ENCODE measurements at places on chromosomes 6 and 20.

GRCh38 chr6:12017263-12017662 is 5.2 kb downstream of the HIVEP1 start:
- DNase-seq = no peak

- DNase-seq = no peak
Observed at GRCh38 chr6:167965592-167966539, 31.6 kb upstream of the KIF25 start.

GRCh38 chr6:3414327-3415081 is 42.3 kb downstream of the SLC22A23 start:
- DNase-seq = no peak

- DNase-seq = no peak
Observed at GRCh38 chr6:139446138-139446715, 71.8 kb upstream of the CITED2 start.

GRCh38 chr6:135506270-135506997 is 8.9 kb upstream of the AHI1 start:
- DNase-seq = no peak

DNA sequence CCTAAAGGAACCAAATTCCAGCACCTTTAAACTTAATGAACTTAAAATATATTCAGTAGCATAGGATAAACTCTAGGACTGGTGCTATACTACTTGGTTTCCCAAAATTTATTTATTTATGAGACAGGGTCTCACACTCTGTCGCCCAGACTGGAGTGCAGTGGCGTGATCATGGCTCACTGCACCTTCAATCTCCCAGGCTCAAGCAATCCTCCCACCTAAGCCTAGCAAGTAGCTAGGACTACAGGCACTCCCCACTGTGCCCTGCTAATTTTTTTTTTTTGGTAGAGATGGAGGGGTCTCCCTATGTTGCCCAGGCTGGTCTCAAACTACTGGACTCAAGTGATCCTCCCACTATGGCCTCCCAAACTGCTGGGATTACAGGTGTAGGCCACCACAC is 21.4 kb downstream of the EIF2S2 start:
- no peak for DNase-seq

GRCh38 chr6:34390531-34391472 is 1.7 kb downstream of the NUDT3 start:
- DNase-seq = no peak

DNA sequence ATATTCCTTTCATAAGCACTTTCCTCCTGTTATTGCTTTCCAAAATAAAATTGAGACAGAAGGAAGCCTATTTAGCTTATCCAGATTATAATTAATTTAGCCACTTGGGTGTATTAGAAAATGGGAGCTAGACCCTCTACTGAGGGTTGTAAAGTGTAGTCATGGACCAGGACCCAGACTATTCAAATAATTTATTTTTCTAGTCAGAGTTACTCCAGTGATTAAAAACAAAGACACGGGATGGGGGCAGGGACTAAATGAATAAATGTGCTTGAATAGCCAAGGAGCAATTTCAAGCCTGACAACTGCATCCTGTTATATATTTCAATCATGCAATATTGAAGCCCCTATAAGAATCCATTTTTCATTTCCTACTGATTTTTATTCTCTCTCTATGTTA is 41.6 kb downstream of the KLHL32 start:
- no peak for DNase-seq

DNA sequence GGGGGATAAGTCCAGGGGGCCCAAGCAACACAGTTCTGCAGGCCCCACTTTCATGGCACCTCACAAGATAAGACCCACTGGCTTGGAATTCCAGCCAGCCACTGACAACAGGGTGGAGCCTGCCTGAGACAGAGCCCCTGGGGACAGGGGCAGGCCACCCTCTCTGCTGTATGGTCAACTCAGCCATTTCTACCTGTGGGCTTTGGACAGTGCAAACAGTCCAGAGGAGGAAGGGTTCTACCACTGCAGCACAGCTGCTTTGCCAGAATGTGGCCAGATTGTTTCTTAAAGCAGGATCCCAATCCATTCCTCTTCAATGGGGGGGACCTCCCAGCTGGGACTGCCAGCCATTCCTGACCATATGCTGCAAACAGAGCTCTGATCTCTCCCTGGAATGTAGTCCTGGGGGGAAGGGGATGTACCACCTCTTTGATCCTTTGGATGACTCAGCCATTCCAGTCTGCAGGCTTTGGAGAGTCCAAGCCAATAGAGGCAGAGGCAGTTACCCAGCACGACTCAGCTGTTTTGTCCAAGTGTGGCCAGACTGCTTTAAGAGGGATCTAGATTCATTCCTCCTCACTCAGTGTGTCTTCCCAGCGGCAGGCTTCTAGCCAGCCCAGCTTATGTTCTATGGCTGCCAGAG is 842.2 kb downstream of the EPHA7 start:
- no peak for DNase-seq

- no peak for DNase-seq
Observed at GRCh38 chr6:15329197-15329671, 83.4 kb downstream of the JARID2 start.
